Fibroblast of skin of scalp (primary cell): ENCODE measurements at places on chromosomes 7 and 10.
A peak's percentile ranks its signal among the peaks of the same experiment; 100 is the strongest.

GRCh38 chr10:122499491-122499941 lies 38.2 kb downstream of the HTRA1 start:
- DNase-seq: peak; percentile 70

GRCh38 chr7:79781716-79782115 lies 328.2 kb upstream of the MAGI2 start:
- no peak for DNase-seq

GRCh38 chr10:92757711-92758104 lies 68.0 kb downstream of the HHEX start:
- no peak for DNase-seq

DNA sequence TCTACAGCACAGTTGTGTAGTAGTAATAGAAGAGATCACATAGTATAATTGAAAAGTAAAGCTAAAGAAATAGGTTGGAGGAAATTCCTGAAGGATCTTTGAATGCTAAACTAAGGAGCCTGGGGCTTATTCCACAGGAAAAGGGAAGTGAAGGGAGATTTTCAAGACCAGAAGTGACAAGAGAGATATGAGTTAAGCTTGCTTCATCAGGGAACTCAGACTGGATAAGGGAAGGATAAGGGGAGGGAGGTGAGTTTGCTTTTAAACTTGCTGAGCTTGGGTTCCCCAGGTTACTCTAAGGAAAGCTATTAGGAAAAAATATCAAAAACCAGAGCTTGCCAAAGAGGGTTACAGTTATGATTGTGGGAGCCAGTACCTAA lies 182.4 kb downstream of the RAPGEF5 start:
- DNase-seq: no peak

DNA sequence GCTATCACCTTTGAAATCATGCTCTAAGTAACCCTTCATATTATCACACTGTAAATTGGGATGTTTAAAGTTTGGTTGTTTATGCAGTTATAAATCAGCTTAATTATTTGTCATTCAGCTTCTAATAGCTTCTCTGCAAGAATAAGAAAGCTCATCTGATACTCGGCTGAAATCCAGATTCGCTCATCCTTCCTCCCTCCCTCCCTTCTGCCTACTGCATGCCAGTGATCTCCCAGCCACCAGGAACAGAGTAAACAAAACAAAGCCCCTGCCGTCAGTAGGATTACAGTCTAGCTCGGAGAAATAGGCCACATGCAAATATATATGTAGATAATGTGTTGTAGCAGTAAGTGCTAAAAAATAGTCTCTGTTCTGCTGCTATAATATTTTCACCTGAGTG lies 211.8 kb downstream of the NSUN6 start:
- DNase-seq: no peak

- no peak for DNase-seq
Measured at GRCh38 chr7:124208173-124208572, 175.3 kb upstream of the TMEM229A start.

- no peak for DNase-seq
Measured at GRCh38 chr7:30995536-30995935, 31.8 kb downstream of the GHRHR start.

- no peak for DNase-seq
Measured at GRCh38 chr10:96401036-96401435, 42.2 kb upstream of the OPALIN start.

DNA sequence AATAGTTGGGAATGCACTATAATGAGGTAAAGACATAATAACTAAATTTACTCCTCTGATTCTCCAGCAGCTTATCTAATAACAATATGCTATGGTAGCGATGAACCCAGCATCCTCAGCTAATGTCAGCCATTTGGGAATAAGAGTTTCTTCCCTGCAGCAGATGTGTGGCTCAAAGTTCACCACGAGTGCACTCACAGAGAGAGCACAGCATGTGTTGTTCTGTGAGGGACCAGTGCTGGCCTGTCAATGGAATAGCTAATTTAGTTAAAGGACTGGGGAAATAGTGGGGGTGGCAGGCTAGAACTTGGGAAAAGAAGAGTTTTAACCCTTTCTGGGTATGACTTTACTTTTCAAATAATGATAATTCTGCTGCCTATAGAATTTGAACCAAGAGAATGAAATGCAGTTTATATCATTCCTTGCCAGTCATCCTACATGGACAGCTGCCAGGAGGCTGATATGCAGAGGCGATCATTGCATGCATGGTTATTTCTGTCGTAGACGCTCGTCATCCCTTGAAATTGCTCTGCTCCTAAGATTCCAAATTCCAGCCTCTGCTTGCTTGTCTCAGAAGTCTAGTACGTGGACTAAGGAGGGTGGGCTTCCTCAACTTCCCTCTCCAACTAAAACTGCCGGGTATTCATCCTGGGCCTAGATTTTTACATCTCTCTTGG lies 355.6 kb downstream of the RNLS start:
- peak; percentile 79 for DNase-seq

DNA sequence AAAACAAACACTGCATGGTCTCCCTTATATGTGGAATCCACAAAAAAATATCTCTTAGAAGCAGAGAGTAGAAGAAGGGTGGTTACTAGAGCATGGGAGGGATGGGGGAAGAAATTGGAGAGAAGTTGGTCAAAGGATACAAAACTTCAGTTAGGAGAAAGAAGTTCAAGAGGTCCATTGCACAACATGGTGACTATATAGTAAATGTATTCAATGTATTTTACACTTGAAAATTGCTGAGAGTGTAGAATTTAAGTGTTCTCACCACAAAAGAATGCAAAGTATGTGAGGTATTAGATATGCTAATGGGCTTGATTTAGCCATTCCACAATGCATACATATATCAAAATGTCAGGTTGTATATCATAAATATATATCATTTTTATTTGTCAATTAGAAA lies 232.0 kb upstream of the CELF2 start:
- DNase-seq: peak; percentile 82

DNA sequence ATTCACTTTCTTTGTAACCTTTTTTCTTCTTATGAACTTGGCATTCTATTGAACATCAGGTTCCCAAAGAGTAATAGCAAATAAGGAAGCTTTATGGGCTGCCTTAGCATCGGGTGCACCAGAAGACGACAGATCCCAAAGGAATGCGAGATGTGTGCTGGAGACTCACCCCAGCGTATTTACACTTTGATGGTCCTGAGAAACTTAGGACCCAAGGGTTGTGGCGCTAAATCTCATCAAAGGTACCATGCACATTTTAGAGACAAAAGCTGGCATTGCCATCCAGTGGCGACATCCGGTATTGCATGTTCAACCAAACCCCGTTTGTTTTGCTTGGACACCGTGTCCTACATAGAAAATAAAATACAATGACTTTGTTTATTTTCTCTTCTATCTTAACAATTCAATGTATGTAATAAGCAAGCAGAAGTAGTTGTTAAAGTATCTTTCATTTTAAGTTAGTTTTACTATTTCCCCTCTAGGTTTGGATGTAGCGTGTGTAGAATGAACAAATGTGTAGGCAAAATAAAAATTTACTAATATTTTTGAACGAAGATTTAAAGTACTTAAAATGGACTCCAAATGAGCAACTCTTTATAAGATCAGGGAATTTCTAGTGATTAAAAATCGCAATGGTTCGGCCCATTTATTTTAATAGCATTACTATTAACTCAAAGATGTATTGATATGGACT lies 1154.8 kb downstream of the GATA3 start:
- DNase-seq: peak; percentile 57

DNA sequence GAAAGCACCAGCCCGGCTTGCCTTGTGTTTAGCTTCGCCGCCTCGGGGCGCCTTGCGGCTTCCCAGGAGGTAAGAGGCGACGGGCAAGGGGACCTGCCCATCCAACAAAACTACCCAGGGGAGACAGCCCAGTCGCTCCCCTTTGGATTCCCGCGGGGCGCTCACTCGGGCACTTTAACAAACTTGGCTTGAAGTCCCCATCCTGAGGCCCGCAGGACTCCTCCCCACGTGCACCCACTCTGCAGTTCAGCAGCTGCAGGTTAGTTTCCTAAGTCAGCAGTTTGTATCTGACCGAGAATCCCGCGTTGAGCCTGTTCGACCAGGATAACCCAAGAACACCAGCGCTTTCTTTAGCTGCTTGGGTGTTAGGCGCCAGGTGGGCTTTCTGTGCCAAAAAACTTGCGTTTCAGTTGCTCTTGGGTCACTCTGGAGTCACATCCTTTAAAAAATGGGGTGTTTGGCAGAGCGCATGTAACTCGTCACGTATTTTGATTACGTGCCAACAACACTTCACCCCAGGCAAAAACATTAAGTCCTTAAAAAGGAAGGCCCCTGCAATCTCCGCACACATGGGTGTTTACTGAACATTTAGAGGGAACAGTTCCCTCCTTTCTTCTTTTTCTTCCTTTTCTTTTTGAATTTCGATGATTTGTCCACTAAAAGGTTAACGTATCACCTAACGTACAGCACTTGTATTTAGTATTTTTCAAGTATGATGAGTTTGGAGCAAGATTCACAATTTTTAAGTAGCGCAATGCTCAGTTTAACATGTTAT lies 876 bp downstream of the DNAH11 start:
- DNase-seq: no peak

GRCh38 chr10:58693919-58694318 lies 181.2 kb downstream of the BICC1 start:
- DNase-seq: no peak

GRCh38 chr7:119964788-119965542 lies 308.0 kb upstream of the KCND2 start:
- peak; percentile 54 for DNase-seq

- no peak for DNase-seq
Measured at GRCh38 chr10:34728361-34728760, 86.7 kb downstream of the PARD3 start.

DNA sequence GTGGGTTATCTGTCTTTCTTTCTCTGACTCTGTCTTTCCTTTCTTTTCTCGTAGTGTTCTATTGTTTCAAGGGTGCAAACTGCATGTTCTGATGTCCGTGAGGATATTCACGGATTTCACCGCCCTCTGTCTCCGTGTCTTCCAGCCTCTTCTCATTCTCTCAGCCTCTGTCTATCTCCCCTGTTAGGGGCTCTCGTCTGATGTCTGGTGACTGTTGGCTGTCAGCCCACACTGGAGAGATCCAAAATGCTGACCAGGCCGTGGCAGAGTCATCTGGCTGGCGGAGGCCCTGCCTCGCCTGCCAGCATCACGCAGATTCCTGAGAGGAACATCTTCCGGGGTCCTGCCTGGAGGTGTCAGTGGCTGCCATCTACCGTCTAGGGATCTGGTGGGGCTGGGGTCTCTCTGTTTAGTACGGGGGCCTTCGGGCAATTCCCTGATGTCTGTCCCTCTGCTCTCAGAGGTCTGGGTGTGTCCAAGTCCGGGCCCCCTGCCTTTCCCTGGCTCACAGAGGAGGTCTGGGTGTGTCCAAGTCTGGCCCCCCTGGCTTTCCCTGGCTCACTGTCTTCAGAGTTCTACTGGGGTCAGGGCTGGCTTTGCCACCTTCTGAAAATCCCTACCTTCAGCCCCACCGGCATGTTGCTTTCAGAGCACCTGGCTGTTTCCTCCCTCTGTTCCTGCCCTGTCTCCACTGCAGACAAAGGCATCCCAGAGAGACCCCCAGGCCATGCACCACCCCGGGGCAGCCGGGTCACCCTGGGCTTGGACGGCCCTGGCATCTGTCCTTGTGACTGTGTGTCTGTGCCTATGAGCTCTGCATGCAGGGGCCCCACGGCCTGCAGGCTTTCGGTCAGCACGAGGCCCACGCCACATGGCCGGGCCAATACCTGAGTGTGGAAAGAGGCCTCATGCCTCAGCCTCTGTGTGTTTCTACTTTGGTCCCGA lies 14.0 kb upstream of the SCART1 start:
- no peak for DNase-seq

- no peak for DNase-seq
Measured at GRCh38 chr10:9452056-9452455, 1397.6 kb downstream of the GATA3 start.

- no peak for DNase-seq
Measured at GRCh38 chr10:114285961-114286441, 46.9 kb downstream of the VWA2 start.

DNA sequence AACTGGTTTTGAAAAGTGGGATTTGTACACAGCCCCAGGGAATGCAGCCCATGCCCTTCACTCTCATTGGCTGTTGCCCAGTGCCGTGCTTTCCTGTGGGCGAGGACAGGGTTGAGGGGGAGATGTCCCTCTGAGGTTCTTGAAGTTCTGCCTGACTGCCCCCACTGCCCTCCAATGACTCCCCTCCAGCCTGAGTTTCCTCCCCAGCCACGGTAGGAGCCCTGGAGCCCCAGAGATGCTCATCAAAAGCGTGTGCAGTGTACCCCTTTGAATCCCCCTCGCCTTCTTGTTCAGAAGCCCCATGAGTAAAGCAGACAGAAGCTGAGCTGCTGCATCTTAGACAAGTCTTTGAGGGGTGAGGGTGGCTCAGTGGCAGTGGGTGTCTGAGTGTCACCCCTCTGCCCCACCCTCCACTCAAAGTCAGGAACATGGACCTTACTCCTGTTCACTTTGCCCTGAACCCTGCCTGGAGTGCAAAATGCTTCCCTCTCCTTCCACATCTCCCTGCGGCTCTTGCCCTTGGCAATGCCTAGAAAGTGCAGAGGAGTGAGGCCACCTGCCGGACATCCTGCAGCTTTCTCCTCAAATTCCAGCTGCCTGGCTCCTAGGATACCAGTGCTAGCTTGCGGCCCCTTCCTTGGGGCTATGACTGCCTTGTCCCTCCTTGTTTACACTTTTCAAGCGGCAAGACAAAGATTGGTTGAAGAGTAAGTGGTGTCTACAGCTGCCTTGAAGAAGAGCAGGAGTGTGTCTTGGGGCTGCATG lies 19.9 kb downstream of the FAM241B start:
- no peak for DNase-seq
